ENCODE measurements at places on chromosomes 6 and 20. TPM values are rescaled to one million over a fixed set of nuclear protein-coding genes. Genes with fewer than 3 reads are reported as not detected.
A peak's percentile ranks its signal among the peaks of the same experiment; 100 is the strongest.

DNA sequence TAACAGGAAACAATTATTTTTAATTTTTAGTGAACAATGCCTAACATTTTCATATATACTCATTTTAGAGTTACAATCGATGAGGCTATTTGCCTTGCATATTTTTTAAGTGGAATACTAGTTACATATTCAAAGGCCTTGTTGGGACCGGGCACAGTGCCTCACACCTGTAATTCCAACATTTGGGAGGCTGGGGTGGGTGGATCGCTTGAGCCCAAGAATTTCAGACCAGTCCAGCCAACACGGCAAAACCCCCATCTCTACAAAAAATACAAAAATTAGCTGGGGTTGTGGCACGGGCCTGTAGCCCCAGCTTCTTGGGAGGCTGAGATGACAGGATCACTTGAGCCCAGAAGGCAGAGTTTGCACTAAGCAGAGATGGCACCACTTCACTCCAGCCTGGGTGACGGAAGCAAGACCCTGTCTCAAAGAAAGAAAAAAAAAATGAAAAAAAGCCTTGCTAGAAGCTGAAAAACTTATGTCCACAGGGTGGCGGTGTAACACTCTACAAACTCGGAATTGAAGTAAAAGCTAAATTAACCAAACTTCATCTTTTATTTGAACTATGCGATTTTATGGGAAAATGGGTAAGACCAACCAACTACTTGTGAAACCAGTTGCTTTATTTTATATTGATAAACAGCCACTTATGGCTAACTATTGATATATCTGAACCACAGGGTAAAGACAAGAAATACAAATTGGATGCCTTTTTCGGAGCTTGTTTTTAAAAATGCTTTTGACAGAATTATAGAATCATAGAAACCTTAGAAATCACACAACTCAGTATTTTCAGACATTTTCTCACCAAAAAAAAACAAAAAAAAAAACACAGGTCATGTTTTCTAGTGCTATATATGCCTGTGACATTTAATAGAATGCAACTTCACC is 24.1 kb upstream of the ROS1 start:
- peak; percentile 70 for DNase-seq
- H3K36me3 ChIP-seq = no peaks in the 10 kb centered on the region
- peak overlapping the region; percentile 33 for H3K27ac ChIP-seq

- no peak overlapping the region for H3K4me3 ChIP-seq
- H3K4me1 ChIP-seq = peaks cover 23% of the 10 kb centered on the region
- DNase-seq = no peak
- H3K27me3 ChIP-seq = no peaks in the 10 kb centered on the region
- H3K27ac ChIP-seq = no peak overlapping the region
Measured at GRCh38 chr6:22145376-22145775, 151.5 kb downstream of the PRL start.

DNA sequence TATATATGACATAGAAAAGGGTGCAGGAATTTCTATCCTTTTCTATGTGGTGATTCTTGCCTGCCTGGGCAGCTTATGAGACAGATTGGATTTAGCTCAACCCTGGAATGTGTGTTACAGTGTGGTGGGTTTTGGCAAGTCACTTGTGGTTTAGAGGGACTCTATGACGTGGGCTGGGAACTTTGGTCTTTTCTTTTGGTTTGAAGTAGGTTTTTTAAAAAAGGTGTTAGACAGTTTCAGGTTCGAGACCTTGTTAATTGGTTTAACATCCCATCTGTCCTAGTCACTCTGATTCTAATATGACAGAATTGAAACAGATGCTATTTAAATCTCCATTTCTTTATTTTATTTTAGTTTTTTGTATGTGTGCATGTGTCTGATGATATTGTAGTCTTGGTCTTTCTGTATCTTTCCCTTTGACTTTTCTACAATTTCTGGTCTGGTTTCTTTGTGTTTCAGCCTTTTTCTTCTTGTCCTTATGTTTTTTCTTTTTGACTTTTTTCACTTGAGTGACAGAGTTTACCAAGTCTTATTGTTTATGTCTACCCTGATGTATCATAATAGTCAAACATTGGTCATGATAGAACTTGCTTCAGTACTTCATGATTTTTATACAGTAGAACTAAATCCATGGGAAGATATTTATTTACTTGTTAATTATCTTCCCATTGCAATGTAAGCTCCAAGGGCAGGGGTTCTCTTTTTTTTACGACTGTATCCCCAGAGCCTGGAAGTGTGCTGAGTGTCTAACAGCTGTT is 174.3 kb downstream of the CDKAL1 start:
- DNase-seq = no peak
- peaks cover 9% of the 10 kb centered on the region for H3K36me3 ChIP-seq
- H3K4me1 ChIP-seq = peaks cover 66% of the 10 kb centered on the region
- no peaks in the 10 kb centered on the region for H3K27me3 ChIP-seq

CDSN gene
- 0.35 TPM for total RNA-seq

TNNC2 gene
- not detected for total RNA-seq

COL11A2 gene
- 1.8 TPM for total RNA-seq

DNA sequence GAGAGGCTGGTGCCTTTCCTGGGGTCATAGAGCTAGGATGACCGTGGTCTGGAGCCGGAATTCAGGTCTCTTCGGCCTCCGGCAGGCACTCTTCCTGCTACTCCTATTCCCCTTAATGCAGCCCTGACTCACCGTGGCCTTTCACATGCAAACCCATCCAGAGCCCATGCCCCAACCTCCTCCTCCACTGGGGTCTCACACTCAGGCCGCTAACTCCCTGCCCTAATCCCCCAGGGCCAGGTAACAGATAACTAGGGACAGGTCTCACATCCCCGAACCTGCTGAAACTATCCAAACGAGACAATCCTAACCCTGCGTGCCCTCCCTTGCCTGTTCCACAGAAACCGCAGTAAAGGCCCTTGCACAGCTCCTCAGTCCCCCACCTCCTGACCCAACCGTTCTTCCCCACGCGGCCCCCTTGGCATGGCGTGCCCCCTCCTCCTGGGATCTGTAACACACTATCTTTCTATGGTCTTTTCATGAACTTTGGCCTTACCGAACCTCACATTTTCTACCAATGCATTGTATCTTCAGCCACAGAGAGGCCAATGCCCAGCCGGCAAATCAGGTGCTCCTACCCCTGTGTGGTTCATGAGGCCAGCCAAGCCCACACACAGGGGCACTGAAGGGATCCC is 245.4 kb upstream of the EXOC2 start:
- H3K4me1 ChIP-seq = no peaks in the 10 kb centered on the region
- no peak overlapping the region for H3K27ac ChIP-seq
- H3K4me3 ChIP-seq = no peak overlapping the region
- peaks cover 31% of the 10 kb centered on the region for H3K27me3 ChIP-seq
- H3K36me3 ChIP-seq = no peaks in the 10 kb centered on the region
